Temporal lobe (tissue), 4 donors: ENCODE measurements at places on chromosomes 2 and 18. TPM values are rescaled to one million over a fixed set of nuclear protein-coding genes. Genes with fewer than 3 reads are reported as not detected.

The TUBA3E gene
- not detected for total RNA-seq

The AQP12B gene
- not detected for total RNA-seq

The TUBA4B gene
- total RNA-seq = not detected

The MAPRE3 gene
- 23.8 TPM for total RNA-seq

The MFF gene
- total RNA-seq = 81.9 TPM

The UGGT1 gene
- total RNA-seq = 41.8 TPM

The CYB5A gene
- 7.9 TPM for total RNA-seq

The TTC31 gene
- 9.1 TPM for total RNA-seq

The LCT gene
- total RNA-seq = not detected

The PAIP2B gene
- total RNA-seq = 13.3 TPM

The FAM237A gene
- total RNA-seq = not detected

The ARHGEF33 gene
- 2.7 TPM for total RNA-seq

The DNAJC5G gene
- not detected for total RNA-seq

The PER2 gene
- total RNA-seq = 5.9 TPM

The GALNT5 gene
- under 0.01 TPM for total RNA-seq

The POMC gene
- total RNA-seq = 0.49 TPM
